IPS DF 19.7 (cell line): ENCODE measurements at places on chromosomes 4 and X.

DNA sequence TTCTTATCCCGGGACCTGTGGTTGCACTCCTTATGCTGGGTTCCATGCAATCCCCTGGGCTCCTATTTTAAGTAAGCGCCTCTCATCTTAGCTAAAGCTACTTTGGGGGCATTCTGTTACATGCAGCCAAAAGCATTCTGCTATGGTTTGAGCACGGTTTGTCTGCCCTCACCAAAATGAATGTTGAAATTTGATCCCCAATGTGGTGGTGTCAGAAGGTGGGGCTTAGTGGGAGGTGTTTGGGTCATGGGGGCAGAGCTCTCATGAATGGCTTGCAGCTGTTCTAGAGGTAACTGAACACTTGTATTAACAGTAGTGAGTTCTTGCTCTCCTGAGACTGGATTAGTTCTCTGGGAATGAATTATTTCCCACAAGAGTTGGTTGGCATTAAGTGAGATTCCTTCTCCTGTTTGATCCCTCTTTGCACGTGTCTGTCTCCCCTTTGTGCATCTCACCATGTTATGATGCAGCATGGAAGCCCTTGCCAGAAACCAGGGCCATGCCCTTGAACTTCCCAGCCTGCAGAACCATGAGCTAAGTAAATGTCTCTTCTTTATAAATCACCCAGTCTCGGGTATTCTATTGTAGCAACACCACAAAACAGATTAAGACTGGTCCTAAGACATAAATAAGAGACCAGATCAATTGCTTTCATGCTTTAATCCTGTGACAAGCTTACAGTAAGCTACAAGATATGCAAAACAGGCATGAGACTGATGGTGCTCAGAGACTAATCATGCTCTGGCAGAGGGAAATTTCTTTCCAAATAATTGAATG lies 141.8 kb downstream of the TSPAN5 start:
- no peak for DNase-seq

DNA sequence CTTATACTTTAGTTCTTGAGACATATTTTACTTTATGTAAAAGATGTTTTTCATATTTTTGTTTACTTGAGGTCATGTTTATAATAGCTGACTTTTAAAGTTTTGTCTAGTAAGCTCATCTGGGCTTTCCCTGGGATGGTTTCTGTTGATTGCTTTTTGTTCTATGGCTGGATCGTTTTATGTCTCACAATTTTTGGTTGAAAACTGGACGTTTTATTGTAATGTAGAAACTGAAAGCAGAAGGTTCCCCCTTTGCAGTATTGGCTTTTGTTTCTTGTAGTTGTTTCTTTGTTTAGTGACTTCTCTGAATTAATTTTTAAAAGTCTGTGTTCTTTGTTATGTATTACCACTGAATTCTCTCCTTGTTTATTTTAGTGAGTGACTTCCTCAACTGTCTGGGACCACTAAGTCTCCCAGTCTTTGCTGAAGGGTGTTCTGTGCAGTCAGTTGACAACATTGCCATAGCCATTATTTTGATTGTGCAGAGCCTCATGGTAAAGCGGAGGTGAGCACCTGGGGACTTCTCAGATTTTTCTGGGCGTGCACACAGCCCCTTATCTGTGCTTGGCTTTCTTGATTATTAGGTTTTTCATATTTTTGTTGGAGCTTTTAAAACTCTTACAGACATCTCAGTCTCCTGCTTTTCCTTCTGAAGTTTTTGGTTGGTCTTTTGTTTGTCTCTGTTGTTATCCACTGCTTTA lies 31.0 kb downstream of the KDM6A start:
- no peak for DNase-seq

- DNase-seq: no peak
These were observed 112.4 kb downstream of the PTTG2 start for GRCh38 chr4:38072578-38072977.

DNA sequence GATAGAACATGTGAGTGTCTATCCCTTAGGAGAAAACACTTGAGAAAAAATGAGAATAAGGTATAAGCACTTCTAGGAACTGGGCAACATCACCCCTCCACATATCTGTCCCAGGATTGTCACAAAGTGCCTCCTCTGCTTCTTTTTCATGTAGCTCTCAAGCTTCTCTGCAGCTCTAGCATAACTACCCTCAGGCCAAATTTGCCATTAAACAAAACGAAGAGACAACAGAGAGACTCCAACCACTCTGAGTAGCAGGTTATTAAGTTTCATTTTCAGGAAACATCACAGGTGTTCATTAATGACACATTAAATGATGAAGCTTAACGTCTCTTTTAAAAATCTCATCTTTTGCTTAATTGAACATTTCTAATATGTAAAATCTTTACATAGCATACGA lies 580.0 kb downstream of the GALNTL6 start:
- DNase-seq: no peak

GRCh38 chrX:127038065-127038464 lies 218.5 kb downstream of the PRR32 start:
- no peak for DNase-seq

DNA sequence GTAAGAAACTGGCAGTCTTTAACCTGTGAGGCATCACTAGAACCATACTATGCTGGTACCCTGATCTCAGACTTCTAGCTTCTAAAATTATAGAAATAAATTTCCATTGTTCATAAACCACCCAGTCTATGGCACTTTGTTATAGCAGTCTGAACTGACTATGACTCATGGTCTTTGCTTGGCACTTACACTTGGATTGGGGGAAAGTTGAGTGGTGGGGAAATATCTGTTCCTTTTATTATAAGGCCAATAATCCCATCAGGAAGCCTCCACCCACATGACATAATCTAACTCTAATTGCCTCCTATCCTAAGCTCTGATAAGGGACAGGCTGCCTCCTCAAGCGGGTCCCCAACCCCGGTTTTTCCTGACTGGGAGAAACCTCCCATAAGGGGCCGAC lies 61.4 kb upstream of the PACRGL start:
- DNase-seq: no peak
